ENCODE measurements at places on chromosomes 4 and X. TPM values are rescaled to one million over a fixed set of nuclear protein-coding genes. Genes with fewer than 3 reads are reported as not detected.

GRCh38 chrX:96538104-96538725, 146.4 kb upstream of the DIAPH2 start:
- no peak for DNase-seq

GRCh38 chr4:176883108-176883550, 90.4 kb upstream of the VEGFC start:
- no peak for DNase-seq

DNA sequence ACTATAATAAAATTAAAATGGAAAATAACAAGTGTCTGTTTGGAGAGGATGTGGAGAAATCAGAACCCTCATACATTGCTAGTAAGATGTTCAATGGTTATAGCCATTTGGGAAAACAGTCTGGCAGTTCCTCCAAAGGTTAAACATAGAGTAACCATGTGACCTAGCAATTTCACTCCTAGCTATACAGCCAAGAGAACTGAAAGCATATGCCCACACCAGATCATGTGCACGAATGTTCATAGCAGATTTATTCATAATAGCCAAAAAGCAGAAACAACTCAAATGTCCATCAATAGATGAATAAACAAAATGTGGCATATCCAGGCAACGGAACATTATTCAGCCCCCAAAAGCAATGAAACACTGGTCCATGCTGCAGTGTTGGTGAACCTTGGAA, 9.4 kb upstream of the CCNQ start:
- DNase-seq, result no peak

DNA sequence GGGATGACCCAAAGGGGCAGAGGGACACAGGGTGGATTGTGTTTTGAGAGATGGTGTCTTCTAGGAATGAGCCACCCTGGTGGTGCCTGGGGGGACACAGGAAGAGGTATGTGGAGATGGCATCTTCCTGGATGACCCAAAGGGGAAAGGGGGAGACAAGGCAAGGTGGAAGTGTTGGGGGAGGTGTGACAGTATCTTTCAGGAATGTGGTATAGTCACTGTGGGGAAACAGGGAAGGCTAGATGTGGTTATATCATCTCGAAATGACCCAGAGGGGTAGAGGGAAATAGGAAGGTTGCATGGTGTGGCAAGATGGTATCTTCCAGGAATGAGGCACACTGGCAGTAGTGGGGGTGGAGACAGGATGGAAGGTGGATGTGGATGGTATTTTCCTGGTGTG, 62.9 kb downstream of the MAOA start:
- DNase-seq, result no peak

Gene GABRG1
- not detected for total RNA-seq

Gene KCNE5
- not detected for total RNA-seq

All from left ventricle myocardium superior (tissue), 1 donor.